ENCODE measurements at places on chromosomes 5 and 9.

DNA sequence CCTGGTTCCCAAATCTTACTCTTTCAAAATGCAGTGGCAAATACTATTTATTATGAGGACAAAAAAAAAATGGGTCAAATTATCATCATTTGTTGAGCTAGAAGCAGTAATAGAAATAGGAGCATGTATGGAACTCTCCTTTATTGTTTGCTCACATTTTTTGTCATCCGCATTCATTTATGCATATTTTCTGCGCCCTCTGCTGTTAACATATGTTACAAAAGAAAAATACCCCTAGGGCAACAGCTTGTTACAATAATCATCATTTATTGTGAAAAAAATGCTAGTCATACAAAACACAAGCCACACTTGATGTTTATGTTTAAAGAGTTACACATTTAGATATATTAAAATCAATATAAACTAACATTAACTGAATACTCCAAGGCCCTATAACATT is 328.2 kb downstream of the TUSC1 start:
- no peak for DNase-seq

- peak; percentile 31 for DNase-seq
Measured at GRCh38 chr5:32329395-32329834, 16.7 kb upstream of the MTMR12 start.

DNA sequence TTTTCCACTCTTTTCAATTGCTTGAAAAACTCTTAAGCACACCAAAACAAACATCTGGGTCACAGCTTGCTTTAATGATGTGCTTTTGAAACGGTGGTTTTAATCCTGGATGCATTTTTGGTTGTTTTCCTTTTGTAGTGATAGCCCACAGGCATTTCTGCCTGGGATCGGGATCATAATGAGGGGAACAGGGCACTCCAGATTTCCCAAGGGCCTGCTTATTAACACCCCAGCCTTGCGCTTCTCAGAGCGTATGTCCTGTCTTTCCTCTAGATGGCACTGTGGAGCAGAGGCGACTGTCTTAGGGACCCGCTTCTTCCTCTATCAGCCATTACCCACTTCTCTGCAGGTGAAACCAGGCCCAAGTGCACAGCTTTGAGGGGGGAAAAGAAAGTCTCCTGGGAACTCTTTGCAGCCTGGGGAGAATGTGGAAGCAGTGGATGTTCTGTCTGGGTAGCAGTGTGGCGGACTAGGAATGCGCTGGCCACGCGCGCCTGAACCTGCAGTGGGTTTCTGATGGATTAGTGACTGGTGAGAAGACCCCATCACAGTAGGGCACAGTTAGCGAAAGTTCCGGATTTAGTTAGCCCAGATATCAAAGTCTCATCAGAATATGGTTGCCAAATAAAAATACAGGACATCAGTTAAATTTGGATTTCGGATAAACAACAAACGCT is 190.1 kb downstream of the GNA14 start:
- peak; percentile 67 for DNase-seq

DNA sequence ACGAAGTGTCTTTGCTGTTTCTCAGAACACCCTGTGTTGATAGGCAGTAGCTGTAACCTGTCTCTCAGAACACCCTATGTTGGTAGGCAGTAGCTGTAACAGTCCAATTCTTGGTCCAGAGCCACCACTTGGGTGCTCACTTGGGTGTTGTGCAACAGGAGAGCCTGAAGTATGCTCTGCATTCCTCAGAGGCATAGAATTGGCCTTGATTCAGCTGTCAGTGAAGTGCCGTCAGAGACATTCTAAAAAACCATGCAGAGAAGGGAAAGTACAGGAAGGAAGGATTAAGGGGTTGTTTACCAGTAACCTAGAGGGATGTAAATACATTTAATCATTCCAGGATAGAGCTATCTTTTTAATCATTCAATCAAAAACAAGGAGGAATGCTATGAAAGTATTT is 231.2 kb downstream of the ARRDC3 start:
- no peak for DNase-seq

- DNase-seq: no peak
Measured at GRCh38 chr5:174387448-174387847, 336.9 kb upstream of the MSX2 start.

- DNase-seq: no peak
Measured at GRCh38 chr5:172683645-172684471, 42.8 kb downstream of the NEURL1B start.

DNA sequence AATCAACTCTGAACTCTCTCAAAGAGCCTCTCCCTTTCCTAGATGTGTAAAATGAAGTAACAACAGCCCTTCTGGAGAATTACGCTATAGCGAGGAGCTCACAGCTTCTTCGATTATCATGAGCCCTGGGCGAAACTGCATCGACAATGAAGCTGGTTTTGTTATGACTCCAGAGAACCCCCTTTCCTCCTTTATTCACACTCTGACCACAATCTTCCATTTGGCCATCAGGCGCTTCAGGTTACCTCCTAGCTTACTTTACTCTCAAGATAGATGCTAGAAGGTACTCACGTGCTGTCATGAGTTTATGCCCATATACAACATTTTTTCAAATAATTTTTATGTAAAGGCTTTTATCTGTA is 362.7 kb upstream of the RFX3 start:
- no peak for DNase-seq

- DNase-seq: no peak
Measured at GRCh38 chr5:134967607-134968006, at the start of gene CATSPER3. TSS of gene CATSPER3 (plus strand) at chr5:134967907. CDS start at chr5:134967992, 85 bp downstream.

DNA sequence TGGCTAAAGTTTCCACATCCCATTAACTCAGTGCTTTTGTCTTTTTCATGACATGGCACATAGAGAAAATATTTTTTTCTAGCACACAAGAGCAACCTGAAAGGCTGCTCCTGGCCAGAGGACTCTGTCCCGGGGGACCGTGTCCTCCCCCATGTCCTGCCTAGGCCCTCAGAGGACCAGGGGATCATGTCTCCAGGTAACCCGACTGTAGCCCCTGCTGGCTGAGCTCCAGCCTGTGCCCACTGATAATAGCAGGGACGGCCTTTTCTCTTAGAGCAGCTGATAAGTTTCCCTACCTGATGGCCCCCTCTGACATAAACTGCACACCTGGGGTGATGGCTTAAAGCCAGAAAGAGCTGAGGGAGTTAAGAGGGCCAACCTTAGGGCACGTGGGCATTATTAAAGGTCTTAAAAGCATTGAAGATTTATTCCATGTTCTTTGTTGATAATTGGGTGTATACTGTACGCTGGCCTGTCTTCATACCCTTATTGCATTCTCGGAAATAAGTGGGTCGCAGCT is 5.9 kb downstream of the HDHD3 start:
- no peak for DNase-seq

- DNase-seq: no peak
Measured at GRCh38 chr9:127838375-127839078, 15.9 kb downstream of the ENG start.

GRCh38 chr5:180352116-180353047 is 754 bp downstream of the GFPT2 start:
- no peak for DNase-seq

DNA sequence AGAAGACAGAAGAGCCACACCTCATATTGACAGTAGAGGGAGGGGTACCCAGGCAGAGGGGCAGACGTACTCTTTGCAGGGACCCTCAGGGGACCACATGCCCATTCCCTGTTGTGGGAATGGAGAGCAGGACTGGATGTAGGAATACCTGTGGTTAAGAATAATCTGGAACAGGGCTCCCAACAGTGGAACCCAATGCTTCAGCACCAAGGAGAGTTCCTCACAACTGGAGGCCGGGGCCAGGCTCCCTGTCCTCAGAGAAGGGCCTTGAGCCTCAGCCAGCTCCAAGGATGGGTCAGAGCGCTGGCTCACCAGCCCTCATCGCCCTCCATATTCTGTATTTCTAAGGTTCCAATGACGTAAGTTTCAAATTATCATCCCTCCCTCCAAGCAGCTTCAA is 7.4 kb upstream of the SHC3 start:
- no peak for DNase-seq

- DNase-seq: no peak
Measured at GRCh38 chr5:101673120-101673519, 623.0 kb downstream of the SLCO4C1 start.

DNA sequence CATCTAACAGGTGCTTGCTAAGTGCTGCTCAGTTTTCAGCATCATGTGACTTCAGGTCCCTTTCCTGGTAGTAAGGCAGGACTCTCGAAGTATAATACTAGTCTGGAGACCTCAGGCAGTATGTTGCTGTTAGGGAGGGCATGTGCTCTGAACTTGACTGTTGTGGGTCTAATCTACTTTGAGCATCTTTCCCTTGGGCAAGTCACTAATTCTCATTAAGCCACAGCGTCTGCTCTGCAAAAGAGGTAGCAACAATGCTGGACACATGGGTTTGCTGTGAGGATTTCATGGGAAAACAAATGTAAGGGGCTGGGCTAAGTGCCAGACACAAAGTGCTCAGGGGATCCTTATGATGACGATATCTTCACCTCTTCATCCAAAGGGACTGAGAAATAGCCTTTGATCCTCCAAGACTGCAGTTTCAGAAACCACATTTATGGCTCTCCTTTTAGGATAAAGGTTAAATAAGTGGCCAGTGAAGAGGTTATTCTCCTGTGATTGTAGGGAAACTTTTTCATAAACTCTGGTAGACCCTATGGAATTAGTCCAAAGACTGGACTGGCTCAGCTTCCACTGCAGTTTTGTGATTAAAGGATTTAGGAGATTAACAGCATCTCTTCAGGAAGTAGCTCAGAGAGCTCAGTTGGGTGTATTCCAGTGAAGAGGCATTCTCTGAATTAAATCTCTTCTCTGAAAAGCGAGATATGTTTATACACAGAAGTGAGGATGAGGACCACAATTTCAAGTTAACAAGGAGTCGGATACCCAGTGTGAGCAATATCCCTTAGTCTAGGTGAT is 216.6 kb downstream of the SGCD start:
- DNase-seq: no peak

DNA sequence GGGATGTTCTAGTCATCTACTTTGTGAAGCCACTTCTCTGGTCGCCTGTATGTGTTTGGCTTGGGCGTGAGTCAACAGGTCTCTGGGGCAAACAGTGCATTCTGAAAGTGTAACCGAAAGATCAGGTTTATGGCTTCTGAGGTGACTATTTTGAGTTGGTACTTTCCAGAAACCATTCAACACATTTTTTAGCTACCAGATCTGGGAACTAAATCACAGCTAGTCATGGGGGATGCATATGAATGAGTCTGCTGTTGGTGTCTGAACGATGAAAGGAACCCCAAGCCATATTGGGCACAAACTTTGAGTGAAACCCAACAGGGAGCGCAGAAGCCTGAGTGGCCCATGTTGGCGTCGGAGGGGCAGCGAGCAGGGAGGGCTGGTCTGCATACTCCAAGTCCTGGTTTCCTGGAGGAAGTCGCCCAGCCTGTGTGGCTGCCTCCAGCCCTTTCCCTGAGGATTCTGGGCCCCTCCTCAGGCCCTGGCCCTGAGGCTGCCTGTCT is 35.3 kb downstream of the UBE2QL1 start:
- DNase-seq: no peak

- DNase-seq: no peak
Measured at GRCh38 chr9:127015921-127016512, 101.4 kb downstream of the RALGPS1 start.

- DNase-seq: no peak
Measured at GRCh38 chr5:56172241-56172640, 60.9 kb downstream of the ANKRD55 start.

GRCh38 chr5:102863058-102863457 is 108.0 kb downstream of the PAM start:
- DNase-seq: no peak

- peak; percentile 51 for DNase-seq
Measured at GRCh38 chr5:170313344-170313743, 15.8 kb upstream of the LCP2 start.

- DNase-seq: no peak
Measured at GRCh38 chr9:3793971-3794383, 268.2 kb upstream of the RFX3 start.

- no peak for DNase-seq
Measured at GRCh38 chr5:25090854-25091253, 446.1 kb upstream of the CDH10 start.
